ENCODE measurements at places on chromosomes 16 and 17.
A peak's percentile ranks its signal among the peaks of the same experiment; 100 is the strongest.

DNA sequence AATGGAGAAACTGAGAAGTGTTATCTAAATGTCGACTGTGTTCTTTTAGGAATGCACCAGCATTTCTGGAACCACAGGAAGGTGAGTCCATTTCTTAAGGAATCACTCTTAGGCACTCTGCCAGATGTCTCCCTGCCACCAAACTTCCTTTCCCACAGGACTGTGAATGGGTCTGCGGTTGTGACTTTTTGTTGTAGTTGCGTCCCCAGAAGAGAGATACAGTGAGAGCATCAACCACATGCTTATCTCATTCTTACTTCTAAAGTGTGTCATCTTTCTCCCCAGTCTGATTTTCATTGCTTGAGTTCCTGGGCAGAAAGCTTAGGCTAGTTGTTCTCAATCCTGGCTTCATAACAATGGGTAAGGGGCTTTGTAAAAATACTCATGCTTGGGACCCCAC is 13.4 kb downstream of the ITPRIPL2 start:
- DNase-seq, result peak; percentile 7

- DNase-seq, result no peak
Observed at GRCh38 chr16:69618721-69619120, 53.0 kb downstream of the NFAT5 start.

- DNase-seq, result no peak
Observed at GRCh38 chr16:30663820-30664219, 5.6 kb downstream of the FBRS start.

GRCh38 chr17:81334987-81335772 is 40.1 kb upstream of the SLC38A10 start:
- DNase-seq, result no peak

- DNase-seq, result no peak
Observed at GRCh38 chr16:26830428-26831127, 236.1 kb upstream of the C16orf82 start.

GRCh38 chr17:21202512-21202911 is 11.4 kb downstream of the TMEM11 start:
- DNase-seq, result no peak

DNA sequence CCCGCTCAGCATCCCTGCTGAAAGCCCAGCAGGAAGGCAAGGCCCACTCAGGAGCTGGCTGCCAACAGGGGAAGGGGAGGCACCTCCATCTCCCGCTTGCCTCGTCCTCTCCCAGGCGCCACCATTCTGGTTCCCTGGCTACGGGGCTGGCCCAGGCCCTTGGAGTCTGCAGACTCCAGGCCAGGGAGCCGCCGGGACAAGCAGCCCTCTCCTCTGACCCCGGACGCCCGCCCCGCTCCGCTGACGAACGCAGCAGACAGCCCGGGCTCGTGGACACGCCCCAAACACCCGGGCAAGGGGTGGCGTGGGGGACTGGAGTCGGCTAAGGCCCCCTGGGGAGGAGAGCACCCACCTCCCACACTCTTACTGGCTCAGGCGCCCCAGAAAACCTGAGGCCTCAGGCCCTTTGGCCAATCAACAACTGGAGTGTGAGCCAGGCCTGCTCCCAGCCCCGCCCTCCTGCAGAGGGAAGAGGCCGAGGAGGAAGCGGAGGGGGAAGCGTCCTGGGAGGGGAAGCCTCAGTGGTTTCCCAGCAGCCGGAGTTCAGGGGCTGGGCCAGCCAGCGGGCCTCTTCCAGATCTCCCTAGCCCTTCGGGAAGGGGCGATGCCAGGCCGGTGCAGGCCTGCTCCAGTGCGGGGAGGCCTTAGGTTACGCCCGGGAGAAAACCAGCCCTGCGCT is 4.2 kb downstream of the MNT start:
- peak; percentile 82 for DNase-seq

GRCh38 chr16:73605309-73605708 is 557.4 kb upstream of the ZFHX3 start:
- no peak for DNase-seq

DNA sequence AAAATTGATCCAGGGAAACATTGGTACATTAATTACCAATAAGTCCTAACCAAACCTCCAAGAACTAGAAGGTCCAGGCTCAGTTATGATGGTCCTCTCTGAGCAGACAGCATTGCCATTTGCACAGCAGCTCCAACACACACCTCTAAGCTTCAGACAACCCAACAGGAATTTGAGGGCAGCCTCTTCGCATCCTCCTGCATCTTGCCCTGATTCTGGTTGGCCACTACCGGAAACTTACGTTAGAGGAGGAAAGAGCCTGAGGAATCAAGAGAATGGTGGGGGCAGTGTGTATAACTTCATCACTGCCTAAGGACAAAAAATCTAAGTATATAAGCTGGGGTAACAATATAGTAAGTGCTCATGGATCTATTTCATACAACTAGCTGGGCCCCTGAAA is 15.7 kb downstream of the FAM117A start:
- DNase-seq, result no peak

DNA sequence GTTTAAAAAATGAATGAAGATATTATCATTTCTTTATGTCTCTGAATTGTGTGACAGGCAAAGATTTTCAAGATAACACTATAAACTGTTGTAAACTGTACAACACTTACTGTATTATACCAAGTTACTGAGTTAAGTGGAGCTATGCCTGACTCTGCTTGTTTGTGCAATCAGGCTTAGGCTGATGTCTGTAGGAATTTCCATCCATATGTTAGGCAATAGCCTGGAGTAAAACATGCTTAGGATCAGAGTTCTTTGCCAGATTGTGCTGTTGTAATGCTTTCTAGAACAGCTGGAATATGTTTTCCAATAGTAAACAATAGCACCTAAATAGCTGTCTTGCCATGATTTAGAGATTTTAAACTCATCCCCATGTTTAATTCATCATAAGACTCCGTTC is 1496.7 kb downstream of the CDH11 start:
- no peak for DNase-seq

- DNase-seq, result no peak
Observed at GRCh38 chr17:35265071-35265470, 22.2 kb downstream of the SLFN5 start.

DNA sequence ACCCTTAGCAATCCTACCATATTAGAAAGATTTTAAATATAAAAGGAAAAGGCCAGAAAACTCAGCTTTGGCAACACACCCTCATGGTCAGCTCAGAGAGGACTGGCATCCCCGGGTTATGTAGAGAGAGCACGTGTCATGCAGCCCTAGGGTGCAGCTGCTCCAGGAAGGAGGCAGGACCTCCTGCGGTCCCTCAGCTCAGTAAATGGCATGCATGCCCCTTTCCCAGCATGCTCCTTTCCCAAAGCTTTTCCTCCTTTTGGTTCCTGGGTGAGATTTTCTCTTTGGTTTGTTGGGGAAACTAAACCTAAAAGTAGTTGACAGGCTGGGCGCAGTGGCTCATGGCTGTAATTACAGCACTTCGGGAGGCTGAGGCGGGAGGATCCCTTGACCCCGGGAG is 3.9 kb downstream of the GAN start:
- DNase-seq, result no peak

- no peak for DNase-seq
Observed at GRCh38 chr16:4373356-4373908, 1.8 kb downstream of the VASN start.

DNA sequence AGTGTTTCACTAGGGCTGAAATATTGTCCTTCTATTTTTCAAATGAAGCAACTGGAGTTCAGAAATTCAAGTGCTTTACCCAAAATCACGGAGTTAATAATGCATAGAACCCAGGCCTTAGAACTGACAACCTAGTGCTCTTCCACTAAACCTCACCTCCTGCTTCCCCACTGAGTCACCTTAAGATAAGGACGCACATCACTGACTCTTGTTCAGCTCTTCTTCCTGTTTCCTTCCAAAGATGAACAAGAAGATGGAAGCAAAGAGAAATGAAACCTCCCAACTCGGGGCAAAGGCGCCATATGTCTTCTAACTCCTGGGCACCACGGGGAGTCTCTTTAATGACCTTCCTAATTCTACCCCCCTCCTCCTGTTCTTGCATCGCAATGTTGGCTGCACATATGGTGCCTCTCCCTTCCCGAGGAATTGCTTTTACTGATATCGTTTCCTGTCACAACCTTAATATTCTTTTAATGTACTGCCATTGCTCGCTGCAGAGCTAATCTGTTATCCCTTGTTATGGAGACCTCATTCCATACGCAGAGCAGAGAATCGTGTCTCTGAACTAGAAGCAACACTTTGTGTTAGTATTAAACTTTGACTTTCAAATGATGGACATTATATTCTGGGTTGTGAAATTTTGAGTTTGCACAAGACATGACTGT is 591.4 kb downstream of the TMEM114 start:
- no peak for DNase-seq

DNA sequence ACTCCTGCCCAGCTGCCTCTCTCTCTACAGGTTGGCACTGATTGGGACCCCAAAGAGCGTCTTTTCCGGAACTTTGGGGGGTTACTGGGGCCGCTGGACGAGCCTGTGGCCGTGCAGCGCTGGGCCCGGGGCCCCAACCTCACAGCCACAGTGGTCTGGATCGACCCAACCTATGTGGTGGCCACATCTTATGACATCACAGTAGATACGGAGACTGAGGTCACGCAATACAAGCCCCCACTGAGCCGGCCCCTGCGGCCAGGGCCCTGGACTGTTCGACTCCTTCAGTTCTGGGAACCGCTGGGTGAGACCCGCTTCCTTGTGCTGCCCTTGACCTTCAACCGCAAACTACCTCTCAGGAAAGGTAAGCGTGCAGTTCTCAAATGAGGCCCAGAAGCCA is 12.3 kb downstream of the XYLT2 start:
- no peak for DNase-seq

DNA sequence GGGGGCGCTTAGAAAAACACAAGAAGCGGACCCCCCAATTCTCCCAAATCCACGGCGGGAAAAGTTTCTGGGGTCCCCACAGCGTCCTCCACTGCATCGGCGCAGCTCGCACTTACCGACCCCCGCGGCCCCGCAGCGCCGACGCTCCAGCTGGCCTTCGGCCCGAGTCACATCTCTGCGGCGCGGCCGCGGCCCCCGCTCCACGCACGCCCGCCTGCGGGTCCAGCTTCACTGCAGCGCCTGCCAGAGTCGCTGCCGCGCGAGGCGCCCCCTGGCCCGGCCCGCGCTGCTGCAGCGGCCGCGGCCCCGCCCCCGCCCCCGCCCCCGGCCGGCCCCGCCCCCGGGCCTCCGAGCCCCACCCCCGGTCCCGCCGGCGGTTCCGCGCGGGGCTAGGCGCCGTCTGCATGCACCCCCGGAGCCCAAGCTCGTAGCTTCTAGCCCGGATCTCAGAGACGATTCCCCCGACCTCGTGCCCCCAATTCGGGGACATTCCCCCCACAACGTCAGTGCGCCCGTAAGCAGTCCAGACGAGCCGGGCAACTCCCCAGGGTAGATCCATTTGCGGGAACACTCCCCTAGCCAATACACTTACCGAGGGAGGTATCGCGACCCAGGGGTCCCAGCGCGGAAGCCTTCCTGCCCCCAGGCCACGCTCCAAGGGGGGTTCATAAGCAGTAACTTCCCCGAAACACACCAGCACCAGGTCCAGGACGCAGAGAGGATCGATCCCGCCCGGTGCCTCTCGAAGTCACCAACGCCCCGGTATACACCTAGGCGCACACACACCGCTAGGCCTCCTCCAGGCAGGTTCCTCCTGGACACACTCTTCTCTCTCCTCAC is at the start of gene GPRC5B:
Gene GPRC5B, minus strand, starts transcription at position 238 of the 840 bp plus-strand sequence. CDS start 12,003 bp downstream, outside the sequence.
- peak; percentile 48 for DNase-seq

- DNase-seq, result peak; percentile 51
Observed at GRCh38 chr16:3023415-3023668, 400 bp downstream of the HCFC1R1 start.

DNA sequence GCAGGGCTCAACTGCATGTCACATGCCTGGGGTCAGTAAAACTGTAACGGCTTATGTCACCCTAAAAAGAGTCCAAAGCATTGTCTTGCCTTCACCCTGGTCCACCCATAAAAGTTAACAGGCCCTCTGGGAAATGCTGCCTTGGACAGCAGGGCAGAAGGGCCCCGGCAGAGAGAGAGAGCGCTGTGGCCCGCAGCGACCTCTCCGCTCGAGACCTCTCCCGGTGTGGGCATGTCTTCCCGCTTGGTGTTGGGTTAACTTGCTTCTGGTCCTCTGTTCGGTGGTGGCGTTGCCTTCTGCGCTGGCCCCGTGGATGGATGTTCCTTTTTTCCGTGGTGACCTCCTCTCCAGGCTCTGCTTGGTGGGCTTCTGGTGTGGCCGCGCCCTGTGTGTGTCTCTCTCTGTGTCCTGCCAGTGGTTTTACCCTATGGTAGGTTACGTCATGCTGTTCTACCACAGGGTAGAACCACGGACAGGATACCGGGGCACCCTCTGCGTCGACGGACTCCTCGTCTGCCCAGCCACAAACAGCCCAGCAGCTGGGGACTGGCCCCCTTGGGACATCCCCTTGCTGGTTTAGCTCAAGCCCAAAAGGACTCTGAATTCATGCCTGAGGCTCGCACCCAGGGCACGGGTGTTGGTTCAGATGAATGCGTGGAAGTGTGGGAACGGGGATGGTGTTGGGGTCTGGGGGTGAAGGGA is 18.3 kb upstream of the CLEC18A start:
- no peak for DNase-seq

- DNase-seq, result no peak
Observed at GRCh38 chr16:3878610-3879009, 1.9 kb downstream of the CREBBP start.

DNA sequence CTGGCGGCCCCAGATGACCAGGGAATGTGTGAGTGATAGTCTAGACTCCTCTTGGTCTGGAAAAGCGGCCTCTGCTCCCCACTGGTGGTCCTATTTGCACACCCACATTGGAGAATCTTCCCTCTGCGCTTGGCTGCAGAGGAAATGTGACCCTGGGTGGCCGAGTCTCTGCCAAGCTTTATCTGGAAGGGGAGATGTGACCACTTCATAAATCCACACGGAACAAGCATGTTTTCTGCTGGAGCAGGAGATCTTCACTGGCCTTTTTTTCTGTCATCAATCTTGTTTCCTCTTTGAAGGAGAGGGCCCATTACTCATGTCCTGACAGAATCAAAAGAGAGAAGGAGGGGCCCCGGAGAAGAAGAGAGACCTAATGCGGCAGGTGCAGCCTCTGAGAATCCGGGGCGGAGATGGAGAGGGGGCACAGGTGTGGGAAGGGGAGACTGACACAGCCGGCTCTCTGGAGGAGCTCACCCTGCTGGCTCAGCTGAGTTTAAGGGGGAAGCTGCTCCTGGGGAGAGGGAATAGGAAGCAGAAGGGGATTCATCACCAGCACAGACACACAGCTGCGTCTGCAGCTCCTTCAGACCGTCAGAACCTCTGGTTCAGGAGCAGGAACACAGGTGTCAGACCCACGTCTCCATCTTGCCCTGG is 116.3 kb downstream of the SOX9 start:
- no peak for DNase-seq

DNA sequence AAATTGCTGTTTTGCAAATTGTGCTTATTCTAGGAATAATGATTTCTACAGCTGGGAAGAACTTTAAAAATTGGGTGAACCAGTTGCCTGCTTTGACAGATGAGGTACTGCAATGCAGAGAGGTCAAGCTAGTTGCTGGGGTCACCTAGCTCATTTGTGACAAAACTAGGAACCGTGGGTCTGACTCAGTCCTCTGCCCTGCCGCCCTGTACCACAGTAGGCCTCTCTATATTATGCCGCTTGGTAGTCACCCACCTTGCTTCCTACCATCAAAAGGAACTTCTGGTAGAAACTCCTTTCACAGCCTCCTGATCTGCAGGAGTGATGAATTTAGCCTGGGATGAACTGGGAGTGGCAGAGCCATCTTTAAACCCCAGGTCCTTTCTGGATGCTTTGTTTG is 105.7 kb downstream of the PITPNC1 start:
- no peak for DNase-seq

GRCh38 chr17:21172846-21173245 is 41.1 kb downstream of the TMEM11 start:
- DNase-seq, result no peak

GRCh38 chr17:2222901-2223616 is 80.5 kb downstream of the SMG6 start:
- peak; percentile 62 for DNase-seq
